ENCODE measurements at places on chromosomes 16 and 17.

GRCh38 chr17:65228734-65229620, 91.8 kb downstream of the RGS9 start:
- DNase-seq, result peak; percentile 7

DNA sequence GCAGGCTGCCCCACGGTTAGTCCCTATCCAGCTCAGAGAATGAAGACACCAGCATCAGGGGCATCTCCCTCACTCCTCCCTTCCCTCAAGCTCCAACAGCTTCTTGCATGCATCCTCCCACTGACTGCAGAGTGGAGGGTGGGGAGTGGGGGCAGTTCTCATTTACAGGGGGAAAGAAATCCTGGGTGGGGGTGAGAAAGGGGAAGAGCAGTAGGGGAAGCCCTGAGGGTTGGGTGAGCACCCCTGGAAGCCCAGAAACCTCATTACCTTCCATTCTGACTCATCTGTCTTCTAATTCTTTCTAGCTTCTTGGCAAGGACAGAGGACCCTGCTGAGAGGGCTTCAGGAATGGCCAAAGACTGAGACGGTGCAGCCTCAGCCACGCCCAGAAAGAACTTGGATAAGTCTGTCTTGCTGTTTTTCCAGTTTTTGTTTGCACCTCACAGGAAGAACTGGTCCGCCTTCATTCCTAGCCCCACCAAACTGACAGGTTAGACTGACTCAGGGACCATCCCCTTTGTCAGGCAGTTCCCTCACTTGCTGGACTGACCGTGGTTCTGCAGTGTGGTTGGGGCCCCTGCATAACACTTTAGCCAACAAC, 52.5 kb upstream of the WSB1 start:
- no peak for DNase-seq

DNA sequence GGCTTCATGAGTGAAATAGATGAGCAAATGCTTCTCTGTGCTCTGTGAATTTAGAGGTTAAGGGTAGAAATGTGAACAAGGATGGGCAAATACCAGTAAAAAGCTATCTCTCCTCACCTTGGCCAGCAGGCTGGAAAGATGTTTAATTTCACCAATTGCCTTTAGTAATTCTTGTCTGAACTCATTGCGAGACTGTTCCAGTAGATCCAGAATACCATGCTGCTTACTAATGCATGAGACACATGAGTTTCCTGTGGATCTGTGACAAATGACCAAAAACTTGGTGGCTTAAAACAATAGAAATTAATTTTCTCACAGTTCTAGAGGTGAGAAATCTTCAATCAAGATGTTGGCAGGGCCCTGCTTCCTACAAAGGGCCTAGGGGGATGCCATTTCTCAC, 9.3 kb upstream of the ZNF624 start:
- no peak for DNase-seq

GRCh38 chr16:180681-181564, 664 bp downstream of the HBQ1 start:
- peak; percentile 72 for DNase-seq

- DNase-seq, result no peak
Measured at GRCh38 chr16:56275801-56276200, 84.5 kb downstream of the GNAO1 start.

- DNase-seq, result no peak
Measured at GRCh38 chr16:57069635-57070370, 22.6 kb upstream of the CPNE2 start.

- DNase-seq, result no peak
Measured at GRCh38 chr16:57245472-57246113, 534 bp downstream of the ARL2BP start.

GRCh38 chr16:1146409-1146808, 6.5 kb upstream of the CACNA1H start:
- DNase-seq, result peak; percentile 63

GRCh38 chr17:7839876-7840261, 5.9 kb downstream of the KDM6B start:
- DNase-seq, result no peak

DNA sequence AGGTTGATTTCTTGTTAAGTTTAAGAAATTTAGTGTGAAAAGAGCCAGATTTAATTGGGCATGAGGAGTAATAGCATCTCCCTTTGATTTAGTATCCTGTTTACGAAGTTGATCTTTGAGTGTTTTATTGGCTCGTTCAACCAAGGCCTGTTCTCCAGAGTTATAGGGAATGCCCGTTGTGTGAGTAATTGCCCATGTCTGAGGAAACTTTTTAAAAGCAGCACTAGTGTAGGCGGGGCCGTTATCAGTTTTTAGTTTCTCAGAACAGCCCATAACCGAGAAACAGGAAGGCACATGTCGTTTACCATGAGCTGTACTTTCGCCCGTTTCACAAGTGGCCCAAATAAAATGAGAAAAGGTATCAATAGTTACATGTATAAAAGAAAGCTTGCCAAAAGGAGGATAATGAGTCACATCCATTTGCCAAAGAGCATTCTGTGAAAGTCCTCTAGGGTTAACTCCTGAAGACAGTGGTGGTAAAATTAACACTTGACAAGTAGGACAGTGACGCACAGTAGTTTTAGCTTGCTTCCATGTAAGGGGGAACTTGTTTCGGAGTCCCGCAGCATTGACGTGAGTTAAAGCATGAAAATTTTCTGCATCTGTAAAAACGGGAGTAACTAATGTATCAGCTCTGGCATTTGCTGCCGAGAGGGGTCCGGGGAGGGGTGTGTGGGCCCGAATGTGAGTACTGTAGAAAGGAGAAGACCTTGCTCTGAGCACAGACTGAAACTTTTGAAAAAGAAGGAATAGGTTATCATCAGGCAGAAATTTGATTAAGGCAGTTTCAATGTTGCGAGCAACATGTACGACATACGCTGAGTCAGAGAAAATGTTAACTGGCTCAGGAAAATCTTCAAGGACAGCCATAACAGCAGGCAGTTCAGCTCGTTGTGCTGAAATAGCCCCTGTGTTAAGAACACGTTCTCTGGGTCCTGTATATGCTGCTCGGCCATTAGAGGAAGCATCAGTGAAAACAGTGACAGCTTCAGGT, 18.5 kb upstream of the KCTD5 start:
- no peak for DNase-seq

GRCh38 chr17:1539811-1540210, 22.8 kb downstream of the PITPNA start:
- DNase-seq, result no peak

DNA sequence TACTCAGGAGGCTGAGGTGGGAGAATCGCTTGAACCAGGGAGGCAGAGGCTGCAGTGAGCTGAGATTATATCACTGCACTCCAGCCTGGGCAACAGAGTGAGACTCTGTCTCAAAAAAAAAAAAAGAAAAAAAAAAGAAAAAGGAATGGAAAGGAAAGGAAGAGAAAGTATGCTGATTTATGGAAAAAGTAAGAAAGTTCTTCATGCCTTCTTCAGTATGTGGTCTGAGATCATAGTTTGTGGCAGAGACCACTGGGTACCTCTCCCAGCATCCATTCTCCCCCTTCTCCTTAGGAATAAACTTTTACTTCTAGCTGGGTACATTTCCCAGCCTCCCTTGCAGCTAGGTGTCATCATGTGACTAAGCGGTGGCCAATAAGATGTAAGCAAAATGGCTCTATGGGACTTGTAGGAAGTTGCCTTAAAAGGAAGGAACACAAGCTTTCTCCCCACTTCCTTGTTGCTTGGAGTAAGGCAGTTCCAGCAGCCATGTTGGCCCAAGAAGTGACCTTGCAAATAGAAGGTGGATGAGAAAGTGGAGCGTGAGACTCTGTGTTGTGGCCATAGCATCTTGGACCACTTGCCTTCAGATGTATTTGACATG, 26.1 kb upstream of the XPO6 start:
- DNase-seq, result no peak

- DNase-seq, result no peak
Measured at GRCh38 chr17:78855561-78856165, 15.0 kb upstream of the USP36 start.

DNA sequence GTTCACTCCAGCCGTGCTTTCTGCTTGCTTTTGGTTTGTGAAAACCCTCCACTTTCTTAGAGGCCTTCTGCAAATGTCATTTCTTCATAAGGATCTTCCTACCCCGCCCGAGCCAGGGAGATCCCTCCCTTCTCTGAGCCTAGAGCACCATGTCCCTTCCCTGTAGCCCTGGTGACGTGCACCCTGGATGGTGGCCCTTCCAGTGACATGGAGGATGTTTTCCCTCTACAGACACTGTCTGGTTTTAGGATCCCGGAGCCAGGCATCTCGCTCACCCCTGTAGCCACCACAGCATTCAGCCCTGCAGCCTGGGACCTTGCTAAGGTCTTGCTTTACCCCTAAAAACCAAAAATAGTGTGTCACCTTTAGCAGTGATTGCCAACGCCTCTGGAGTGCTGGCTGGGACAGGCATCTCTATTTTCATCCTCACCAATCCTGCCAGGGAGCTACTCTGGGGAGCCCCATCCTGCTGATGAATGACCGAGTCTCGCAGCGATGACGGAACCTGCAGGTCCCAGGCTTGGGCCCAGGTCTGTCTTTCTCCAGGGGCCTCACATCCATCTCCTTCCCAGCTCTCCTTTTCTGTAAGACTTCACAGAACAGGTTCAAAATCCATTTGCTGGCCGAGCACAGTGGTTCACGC, 394.1 kb upstream of the TNRC6C start:
- no peak for DNase-seq

All from HAP-1 (cell line).